NCI-H2081 (cell line): ENCODE measurements at places on chromosomes 3 and 15.

GRCh38 chr15:65033659-65034269, 4.3 kb upstream of the MTFMT start:
- peak; percentile 57 for DNase-seq

DNA sequence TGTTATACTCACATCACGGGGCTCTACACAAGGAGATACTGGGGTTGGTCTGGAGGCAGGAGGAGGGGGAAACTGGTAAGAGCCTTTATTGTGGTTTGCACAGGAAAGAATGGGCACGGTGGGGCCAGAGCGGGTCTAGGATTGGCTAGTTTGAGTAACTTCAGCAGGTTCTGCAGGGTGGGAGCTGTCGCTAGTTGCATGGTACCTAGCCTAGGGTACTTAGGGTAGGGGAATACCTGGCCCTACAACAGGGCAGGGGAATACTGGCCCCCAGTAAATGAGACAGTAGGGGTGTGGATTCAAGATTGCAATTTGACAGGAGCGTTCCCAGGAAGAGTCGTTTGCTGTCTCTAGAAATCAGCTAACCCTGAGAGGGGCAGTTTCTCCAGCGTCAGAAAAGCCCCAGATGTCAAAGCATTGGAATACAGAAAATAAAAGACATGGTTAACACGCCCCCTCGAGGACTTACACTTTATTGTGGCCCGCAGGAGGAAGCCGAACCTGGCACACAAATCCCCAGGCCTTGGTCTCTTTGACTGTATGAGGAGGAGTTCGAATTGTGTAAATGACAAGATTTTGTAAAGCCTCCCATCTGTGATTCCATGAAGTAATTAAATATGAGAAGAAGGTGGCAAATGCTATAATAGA, 32.0 kb downstream of the ST8SIA2 start:
- no peak for DNase-seq

GRCh38 chr15:92023965-92024364, 170.5 kb downstream of the SLCO3A1 start:
- DNase-seq = no peak

- no peak for DNase-seq
Measured at GRCh38 chr15:62624547-62625378, 417.8 kb upstream of the TPM1 start.

DNA sequence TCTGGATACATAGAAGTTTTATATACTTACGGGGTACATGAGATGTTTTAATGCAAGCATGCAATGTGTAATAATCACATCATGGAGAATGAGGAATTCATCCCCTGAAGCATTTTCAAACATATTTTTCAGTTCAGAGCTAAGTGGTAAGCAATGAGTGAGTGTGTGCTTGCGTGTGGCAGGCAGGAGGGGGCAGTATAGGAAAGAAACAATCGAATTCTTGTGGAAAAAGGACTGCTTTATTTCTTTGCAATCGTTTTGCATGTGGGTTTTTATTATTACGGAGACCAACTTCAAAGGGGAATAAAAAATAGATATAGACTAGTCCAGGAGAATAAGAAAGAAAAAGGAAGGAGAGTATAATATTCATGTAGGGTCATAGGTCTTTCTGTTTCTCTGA, 271.6 kb downstream of the CHL1 start:
- peak; percentile 14 for DNase-seq

DNA sequence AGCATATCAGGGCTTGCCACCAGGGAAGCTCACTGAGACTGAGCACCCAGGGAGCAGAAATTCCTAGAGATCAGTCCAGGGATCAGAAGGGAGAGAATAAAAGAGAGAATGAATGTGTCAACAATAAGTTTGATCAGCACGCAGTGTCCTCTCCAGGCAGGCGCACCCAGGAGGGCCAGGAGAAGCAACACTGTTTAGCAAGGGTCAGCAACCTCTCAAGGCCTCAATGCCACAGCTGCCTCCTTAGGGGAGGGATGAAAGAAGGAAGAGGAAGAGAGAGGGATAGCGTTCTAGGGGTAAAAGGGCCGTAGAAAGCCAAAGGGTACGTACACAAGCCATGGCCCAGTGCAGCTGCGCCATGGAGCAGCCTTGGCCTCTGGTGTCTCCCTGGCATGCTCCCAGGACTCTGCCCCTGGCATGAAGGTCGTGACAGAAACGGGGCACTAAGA, 399.8 kb downstream of the SHQ1 start:
- no peak for DNase-seq

- DNase-seq = no peak
Measured at GRCh38 chr15:91135201-91136130, 35.4 kb downstream of the SV2B start.

GRCh38 chr3:53375019-53375418, 27.7 kb upstream of the DCP1A start:
- peak; percentile 36 for DNase-seq

- peak; percentile 5 for DNase-seq
Measured at GRCh38 chr3:63791974-63792373, 27.1 kb upstream of the C3orf49 start.

DNA sequence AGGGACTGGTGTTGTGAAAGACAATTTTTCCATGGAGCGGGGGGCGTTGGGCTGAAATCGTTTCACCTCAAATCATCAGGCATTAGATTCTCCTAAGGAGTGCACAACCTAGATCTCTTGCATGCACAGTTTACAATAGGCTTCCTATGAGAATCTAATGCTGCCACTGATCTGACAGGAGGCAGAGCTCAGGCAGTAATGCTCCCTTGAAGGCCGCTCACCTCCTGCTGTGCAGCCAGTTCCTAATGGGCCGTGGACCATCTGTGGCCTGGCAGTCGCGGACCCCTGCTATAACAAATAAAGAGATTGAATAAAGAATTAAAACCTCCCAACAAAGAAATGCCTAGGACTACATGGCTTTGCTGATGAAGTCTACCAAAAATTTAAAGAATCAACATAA, 25.3 kb upstream of the ANKRD28 start:
- no peak for DNase-seq

- DNase-seq = no peak
Measured at GRCh38 chr15:59701880-59702279, 12.8 kb upstream of the BNIP2 start.

DNA sequence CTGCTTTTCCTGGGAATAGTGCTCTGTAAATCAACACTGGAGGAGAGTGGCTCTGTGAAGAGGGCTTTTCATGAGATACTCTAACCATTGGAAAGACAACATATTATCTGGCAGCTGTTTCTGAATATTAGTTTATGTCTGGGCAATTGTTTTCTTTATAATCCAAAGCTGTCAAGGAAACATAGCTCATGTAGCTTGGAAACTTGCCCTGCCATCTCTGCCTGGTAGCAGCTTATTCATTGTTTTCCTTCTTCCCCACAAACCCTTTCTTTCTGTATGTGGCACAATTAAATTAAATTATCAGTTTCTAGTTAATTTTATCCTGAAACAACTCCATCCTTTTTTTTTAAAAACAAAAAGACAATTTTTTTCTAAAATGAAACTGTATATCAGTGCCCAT, 160.0 kb downstream of the EDEM1 start:
- peak; percentile 43 for DNase-seq

DNA sequence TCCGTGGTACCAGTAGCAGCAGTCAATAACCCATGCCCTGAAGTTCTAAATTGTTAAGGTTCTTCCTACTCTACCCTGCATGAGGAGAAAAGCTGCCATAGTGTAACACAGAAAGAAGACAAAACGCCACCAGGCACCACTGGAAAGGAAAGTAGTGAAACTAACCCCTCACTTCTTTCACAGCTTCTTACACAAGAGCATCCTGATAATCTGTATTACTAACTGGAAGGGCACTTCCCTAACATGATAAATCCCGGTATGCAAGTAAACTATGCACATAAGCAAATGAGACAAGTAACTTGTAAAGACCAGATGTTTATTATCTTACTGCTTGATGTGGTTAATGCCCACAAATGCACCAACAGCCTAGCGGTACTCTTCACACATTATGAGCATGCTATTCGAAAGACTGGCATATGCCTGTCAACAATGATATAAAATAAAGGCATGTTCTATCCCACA, 141.3 kb downstream of the ADAM10 start:
- DNase-seq = no peak

GRCh38 chr15:43414196-43414595, 43.3 kb downstream of the TUBGCP4 start:
- DNase-seq = no peak

GRCh38 chr3:21750080-21750696, 822 bp downstream of the ZNF385D start:
- no peak for DNase-seq
